Skin of body (tissue), 3 donors: ENCODE measurements at places on chromosomes 11 and 22. TPM values are rescaled to one million over a fixed set of nuclear protein-coding genes. Genes with fewer than 3 reads are reported as not detected.

Gene PYGM
- total RNA-seq, result 45.7 TPM

GRCh38 chr11:10938231-10938630 lies 80.4 kb upstream of the ZBED5 start:
- DNase-seq, result no peak

DNA sequence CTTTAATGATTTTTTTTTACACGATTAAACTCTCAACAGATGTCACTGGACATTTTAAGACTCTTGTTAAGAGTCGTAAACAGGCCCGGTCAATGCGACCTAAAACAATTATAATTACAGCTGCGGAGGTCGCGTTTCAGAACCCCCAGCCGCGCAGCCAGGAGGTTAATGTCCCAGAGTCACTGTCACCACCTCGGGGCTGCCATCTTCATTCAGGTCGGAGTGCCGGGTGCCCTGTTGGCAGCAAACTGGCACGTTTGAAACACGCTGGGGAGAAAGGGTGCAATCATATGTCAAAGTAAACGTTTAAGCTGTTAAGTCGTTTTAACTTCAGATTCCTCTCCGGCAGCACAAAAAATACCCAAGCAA lies 711 bp upstream of the PHF21B start:
- DNase-seq, result no peak

Gene LINC01488
- total RNA-seq, result not detected

DNA sequence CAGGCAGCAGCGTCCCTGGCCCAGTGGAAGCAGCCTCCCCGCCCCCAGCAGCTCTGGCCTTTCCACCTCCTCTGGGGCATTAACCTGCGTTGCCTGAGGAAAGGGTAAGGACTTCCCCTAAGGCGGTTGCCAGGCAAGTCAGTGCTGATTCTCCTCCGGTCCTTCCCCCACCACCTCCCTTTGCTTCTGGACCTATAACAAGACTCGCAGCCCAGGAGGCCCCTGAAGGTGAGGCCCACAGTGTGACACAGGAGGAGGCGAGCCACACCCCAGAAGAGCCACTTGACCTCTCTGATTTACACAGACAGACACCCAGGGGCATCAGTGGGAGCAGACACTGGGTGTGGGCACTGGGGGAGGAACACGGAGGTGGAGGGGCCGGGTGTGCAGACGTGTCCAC lies 35.4 kb downstream of the ASCL2 start:
- DNase-seq, result no peak

Gene TTC38
- 16.1 TPM for total RNA-seq

GRCh38 chr22:43325176-43325575 lies 18.0 kb downstream of the SCUBE1 start:
- DNase-seq, result no peak

Gene MIAT
- 2.5 TPM for total RNA-seq

DNA sequence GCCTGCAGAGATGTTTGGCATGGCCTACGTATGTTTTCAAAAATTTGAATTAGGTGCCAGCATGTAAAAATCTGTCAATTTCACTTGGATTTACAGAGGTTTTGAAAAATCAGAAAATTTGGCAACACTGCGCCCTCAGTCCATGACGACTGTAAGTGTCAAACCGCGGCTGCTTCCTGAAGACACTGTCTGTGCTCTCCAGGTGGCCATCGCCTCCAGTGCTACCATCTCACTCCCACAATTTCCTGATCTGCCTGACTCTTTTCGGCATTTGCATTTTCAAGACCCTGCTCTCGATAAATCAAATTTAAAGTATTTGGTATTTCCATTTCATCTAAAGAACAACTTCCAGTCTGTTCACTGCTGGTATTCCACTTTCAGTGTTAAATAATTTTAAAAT lies 34.6 kb downstream of the VSIG10L2 start:
- no peak for DNase-seq

DNA sequence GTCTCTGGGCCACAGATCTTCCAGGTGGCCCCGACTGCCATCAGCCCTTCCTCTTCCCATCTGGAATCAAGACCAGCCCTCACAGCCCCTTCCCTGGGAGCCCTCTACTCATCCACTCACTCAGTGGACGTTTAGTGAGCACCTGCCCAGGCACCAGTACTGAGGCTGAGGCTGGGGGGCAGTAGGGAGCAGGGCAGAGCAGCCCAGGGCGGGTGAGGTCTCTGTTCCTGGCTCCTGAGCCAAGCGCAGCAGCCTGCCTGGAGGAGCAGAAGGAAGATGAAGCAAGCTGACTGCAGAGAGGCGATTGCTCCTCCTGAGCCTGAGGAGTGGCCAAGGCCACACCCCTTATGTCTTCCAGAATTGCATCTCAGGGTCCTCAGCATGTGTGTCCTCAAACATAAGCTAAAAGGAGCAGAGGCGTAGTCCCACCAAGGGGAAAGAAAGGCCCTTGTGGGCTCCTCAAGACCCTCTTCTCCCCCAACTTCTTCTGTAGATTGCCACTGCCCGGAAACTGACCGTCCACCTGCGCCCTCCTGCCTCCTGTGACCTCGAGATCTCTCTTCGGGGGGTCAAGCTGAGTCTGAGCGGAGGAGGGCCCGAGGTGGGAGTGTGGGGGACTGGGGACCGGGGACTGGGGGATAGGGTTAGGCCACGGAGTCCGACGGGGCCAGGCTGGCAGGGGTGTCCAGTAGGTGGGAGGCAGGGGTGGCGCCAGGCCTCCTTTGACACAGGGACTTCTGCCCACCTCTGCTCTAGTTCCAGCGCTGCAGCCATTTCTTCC lies 5.8 kb downstream of the MAPK8IP2 start:
- DNase-seq, result no peak

- no peak for DNase-seq
These were observed 35.7 kb upstream of the MUC5AC start for GRCh38 chr11:1121813-1122663.

Gene LMO2
- total RNA-seq, result 15.2 TPM

Gene MORC2
- total RNA-seq, result 17.8 TPM

DNA sequence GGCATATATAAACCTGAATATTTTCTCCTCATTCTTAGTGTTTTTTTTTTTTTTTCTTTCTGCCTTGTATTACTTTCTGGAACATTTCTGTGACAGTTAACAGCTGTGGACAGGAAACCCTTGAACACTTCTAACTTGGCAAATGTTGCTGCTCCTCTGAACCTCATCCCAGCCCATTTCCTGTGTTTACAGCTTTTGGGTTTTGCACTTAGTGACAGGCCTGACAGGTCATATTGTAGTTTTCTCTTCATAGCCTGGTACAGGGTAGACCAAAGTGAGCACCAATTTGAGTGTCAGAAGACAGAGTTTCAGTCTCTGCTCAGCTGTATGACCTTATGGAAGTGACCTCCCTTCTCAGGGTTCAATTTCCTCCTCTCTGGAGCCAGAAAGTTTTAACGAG lies 91.6 kb downstream of the STIM1 start:
- DNase-seq, result peak; percentile 62

DNA sequence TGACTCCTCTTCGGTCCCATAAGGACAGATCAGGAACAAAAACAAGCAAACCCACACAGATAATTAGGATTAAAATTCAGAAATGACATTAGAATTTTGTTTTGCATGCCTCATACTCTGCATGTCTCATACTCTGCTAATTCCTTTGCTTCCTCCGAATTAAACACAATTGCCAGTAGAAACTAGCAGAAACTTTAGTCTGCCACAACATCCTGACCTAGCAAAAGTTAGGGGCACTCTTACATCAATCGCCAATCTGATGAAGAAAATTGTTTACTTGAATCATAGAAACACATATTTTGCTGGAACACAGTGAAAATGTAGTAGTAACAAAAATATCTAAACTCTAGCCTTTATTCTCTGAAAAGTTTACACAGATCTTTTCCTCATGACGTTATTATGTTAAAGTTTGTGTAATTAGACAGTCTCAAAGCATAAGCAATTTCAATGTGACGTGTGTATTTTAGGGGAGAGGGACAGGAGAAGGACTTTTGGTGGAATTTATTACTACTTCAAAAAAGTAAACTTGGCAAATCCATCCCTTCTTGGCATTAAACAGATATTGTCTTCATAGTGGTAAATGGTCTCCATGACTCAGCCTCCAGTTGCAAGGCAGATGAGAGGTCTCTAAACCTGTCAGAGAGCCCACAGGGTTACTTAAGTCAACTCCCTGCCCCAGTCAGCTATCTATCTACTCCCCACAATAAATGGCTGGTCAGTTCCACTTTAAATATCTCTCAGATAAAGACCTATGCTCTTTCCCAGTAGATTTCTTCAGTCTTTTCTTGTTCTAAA lies 249.8 kb upstream of the UBASH3B start:
- DNase-seq, result no peak

- no peak for DNase-seq
These were observed 72.9 kb downstream of the CTTN start for GRCh38 chr11:70471254-70471653.

DNA sequence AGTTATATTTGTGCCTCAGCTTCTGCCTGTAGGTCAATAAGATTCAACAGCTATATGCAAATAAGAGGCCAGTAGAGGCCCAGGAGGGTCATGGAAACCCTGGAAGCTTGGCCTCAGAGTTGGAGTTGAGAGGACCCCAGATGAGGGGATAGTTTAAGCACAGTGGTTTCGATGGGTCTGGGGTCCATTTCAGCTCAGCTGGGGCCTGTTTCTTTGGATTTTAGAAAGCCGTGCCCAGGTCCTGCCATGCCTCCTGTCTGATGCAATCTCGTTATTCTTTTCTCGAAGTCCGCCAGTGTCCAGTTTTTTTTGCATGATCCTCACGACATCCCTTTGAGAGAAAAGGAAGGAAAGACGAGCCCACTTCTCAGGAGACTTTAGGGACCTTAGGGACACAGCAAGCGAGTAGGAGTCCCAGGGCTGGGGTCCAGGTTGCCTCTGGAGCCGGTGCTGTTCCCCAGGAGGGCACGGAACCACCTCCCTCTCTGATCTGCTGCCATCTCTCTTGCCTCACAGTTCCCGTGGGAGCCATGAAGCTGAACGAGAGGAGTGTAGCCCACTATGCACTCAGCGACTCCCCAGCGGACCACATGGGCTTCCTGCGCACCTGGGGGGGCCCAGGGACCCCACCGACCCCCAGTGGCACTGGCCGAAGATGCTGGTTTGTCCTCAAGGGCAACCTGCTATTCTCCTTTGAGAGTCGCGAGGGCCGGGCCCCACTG lies 2.6 kb upstream of the SMDT1 start:
- no peak for DNase-seq

- no peak for DNase-seq
These were observed 112.4 kb downstream of the KCNC1 start for GRCh38 chr11:17846852-17847453.

- no peak for DNase-seq
These were observed 5.9 kb upstream of the PHF21A start for GRCh38 chr11:46127150-46127638.

Gene FOLR3
- 0.59 TPM for total RNA-seq

DNA sequence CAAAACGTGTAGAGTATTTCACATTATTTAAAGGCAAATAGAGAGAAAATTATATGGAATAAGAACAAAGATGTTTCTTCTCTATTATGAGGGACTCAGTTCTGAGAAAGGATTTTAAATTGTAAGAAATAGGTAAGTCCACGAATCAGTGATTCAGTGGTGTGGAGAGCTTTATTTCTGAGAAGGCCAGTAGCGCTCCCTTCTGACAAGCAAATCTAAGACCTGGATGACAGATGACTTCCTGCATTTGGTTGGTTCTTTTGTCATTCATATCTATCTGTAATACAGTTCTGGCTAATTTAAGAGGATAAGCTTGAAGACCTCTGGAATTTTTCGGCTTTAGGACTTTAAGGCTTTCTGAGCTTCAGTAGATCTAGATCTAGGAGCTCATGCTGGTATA lies 7.0 kb downstream of the CD3E start:
- no peak for DNase-seq

Gene CLMP
- total RNA-seq, result 29.2 TPM

Gene GLYAT
- total RNA-seq, result not detected

- DNase-seq, result no peak
These were observed 21.8 kb downstream of the NUCB2 start for GRCh38 chr11:17298302-17298701.

DNA sequence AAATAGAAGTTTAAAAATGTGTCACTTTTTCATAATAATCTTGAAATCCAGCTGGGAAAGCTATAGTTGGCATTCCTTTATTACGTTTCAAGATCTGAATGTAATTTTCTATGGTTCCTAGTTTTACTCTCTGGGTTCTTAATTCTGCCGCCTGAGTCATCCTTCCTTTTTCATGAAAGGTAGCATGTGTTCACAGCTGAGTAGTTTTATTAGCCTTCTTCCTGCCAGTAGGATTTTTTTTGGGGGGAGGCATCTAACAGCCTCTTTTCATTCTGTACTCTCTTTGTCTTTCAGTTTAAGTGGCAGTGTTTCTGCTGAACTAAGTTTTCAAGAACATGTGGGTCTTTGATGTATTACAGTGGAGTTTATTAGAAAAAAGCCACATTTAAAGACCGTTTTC lies 36.5 kb downstream of the OR2AG2 start:
- no peak for DNase-seq

Gene RFPL2
- not detected for total RNA-seq

GRCh38 chr11:62965574-62965973 lies 19.2 kb downstream of the SLC22A6 start:
- DNase-seq, result no peak

GRCh38 chr22:19942157-19943081 lies 801 bp upstream of the TXNRD2 start:
- DNase-seq, result peak; percentile 85

Gene SGSM1
- 1.3 TPM for total RNA-seq

GRCh38 chr22:35434061-35434710 lies 34.2 kb downstream of the MCM5 start:
- DNase-seq, result no peak

DNA sequence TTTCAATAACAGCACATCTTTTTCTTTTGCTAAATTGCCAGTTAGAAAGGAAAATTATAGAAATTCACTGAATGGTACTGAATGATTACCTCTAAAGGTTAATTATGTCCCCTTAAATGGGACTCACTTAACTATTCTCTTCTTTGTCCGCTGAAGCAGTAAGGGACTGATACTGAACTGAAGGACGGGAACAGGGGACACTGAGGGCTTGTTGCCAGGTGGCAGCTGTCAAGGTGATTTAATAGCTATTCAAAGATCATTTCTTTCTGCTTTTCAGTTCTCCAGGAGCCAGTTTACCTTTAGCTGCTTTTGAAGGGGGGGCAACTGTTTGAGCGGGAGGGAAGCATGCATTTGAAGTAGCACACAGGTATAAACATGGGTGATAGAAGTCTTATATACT lies 325.4 kb upstream of the CCDC90B start:
- DNase-seq, result no peak

Gene C11orf21
- total RNA-seq, result 2.0 TPM
